ENCODE measurements at places on chromosomes 7 and 10.

- no peak for DNase-seq
Measured at GRCh38 chr10:29257784-29258135, 31.1 kb upstream of the LYZL1 start.

DNA sequence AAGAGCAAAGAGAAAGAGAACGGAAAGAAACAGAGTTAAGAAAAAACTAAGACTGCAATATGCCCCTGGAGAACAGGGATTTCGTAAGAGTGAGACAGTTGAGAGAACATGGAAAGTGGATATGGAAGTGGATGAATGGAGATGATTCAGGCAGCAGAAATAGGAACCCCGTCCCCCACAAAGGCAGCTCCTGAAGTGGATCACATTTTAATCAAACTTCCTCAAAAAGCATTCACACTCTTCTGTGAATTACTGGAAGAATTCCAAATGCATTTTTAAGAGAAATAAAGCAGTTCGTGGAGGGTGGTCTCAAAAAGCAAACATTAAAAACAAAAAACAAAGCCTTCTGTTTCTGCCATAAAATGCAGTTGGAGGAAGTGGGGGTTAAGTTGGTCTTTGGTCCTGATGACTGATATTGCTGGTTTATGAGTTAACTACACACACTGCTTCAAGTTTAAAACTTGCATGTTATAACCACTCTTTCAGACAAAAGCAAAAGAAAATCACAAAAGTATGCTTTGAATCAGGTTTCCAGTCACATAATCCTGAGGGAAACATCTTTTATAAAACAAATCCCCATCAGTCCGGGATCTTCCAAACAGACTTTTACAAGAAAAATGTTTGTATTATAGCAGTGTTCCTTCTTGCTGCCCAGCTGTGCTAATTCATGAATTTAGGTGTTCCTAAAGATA, 214.3 kb downstream of the FANK1 start:
- DNase-seq = no peak

- no peak for DNase-seq
Measured at GRCh38 chr10:97291357-97292096, 910 bp downstream of the ARHGAP19 start.

- no peak for DNase-seq
Measured at GRCh38 chr7:109179601-109180000, 609.9 kb downstream of the DNAJB9 start.

DNA sequence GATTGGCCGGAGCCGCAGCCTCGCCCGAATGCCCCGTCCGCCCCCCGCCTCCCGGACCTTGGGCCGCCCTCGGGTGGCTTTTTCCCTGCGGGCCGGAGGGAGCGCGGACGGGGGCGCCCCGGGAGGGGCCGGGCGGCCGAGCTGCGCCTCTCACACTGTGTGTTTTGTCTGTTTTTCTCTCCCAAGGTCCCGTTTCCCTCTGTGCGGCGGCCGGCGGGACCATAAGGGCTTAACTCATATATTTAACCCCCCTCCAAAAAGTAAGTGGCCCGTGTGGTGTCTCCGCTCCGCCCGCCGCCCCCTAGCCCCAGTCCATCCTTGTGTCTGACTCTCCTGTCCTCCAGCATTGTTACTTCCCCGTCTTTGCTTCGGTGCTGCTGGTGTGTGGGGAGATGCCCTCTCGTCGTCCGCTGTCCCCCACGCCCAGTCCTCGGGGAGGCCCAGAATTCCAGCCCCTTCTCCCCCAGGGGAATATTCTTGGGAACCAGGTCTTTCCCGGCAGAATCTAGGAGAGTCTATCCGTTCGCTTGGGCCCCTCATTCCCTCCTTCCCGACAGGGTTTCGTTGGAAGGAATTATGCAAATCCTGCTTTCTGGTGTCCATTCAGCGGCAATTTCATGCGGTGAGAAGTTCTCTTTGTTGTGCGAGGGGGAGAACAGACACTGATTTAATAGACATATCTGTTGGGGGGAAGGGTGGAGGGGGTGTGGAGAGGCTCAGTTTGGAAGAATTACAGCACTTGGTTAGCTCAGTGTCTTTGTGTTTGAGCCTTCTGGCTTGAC, 1.3 kb downstream of the LCOR start:
- peak; percentile 14 for DNase-seq

DNA sequence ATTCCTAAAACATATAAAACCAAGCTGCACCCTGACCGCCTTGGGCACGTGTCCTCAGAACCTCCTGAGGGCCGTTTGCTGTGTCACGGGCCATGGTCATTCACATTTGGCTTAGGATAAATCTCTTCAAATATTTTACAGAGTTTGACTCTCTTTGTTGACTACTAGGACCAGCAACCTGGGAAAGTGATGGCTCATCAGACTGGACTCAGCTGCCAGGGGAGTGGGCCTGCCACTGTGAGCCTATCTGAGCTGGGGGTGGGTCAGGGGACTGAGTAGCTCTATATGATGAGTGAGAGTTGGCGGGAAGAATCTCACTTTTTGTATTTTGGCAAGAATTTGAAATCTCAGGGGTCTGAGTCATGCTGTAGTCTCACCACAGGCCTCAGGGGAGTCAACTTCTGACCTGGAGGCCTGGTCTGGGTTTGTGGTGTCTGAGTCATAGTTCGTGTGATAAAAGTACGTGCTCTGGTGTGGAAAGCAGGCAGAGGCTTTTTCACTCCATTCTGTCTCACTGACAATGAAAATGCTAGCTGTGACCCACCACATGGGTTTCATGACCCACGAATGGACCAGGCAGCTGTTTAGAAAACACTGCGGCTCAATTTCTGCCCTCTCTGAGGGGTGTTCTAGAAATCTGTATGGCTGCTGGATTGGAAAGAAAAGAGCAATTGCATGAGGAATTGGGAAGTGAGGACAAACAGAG, 4.2 kb upstream of the UPP1 start:
- DNase-seq = peak; percentile 78

- DNase-seq = no peak
Measured at GRCh38 chr7:51346126-51346525, 29.5 kb upstream of the COBL start.

- no peak for DNase-seq
Measured at GRCh38 chr7:91091631-91092030, 172.6 kb upstream of the FZD1 start.

DNA sequence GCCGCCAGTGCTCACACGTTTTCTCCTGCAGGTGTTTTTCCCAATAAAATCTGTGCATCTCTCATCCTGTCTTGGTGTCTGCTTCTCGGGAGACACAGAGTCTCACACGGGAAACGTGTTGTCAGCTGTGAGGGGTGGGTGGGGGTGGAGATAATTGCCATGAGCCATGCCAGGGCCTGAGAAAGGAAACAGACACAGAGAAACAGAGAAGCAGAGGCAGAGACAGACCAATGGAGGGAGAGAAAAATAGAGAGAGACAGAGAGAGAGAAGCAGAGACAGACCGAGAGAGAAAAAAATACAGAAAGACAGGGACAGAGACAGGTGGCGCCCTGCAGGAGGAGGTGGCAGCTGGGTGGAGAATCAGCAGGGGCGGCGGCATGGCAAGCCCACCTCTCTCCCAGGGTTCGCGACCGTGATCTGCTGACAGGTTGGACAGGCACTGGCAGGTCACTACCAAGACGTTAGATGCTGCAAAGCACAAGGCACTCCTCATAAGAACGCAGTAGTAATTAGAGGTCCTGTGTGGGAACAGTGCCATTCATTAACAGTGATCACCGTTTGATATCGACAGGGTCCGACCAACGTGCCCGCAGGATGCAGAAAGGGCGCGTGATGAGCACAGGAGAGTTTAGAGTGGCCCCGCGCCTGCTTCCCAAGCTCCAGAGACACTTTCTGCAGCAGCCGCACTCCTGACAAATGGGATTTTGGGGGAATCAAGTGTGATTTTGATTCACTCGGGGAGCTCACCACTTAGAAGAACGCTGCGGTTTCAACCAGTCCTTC, 70.5 kb upstream of the INSIG1 start:
- DNase-seq = no peak

DNA sequence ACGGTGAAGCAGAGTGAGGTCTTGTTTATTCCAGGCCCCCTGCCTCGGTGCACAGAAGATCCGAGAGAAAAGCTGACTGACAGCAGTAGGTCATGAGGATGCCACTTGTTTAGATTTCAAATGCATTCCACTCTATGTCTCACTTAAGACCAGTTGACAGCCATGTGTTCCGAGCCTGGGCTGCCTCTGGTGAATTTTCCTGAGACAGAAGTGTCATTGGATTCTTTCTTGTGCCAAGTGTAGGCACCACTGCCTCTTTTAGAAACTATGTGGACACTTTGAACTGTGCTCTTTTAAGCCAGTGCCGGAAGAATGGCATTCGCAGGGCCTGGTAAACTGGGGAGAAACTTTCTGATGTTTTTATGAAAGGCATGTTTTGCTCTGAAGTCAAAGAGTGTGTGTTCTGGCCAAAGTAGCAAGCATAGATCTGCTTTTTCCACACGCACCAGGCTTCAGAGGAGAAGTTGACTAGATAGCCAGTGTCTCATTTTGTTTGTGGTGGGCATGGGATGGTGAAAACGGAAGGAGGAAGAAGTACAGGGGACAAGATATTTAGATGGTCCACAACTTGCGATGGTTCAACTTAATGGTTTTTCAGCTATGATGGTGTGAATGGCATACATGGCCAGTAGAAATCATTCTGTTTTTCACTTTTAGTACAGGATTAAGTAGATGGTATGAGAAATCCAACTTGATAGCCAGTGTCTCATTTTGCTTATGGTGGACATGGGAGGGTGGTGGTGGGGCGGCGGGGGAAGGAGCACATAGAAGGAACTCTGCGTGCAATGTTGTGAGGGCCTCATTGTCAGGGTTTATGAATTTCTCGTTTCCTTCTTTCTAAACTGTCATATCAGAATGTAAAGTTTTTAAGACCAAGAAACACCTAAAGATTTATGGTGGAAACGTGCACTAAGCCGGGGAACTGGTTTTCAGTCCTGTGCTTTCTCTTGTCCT, 41.5 kb downstream of the CYP17A1 start:
- no peak for DNase-seq
